Dermis microvascular lymphatic vessel endothelial cell (primary cell): ENCODE measurements at places on chromosomes 6 and 20. TPM values are rescaled to one million over a fixed set of nuclear protein-coding genes. Genes with fewer than 3 reads are reported as not detected.

VSX1 gene
- total RNA-seq, result not detected in 2 replicates

UNC93A gene
- not detected in 2 replicates for total RNA-seq

JPH2 gene
- under 0.01 and 0.13 TPM in 2 replicates for total RNA-seq

ARMH2 gene
- total RNA-seq, result not detected in 2 replicates

RFX6 gene
- total RNA-seq, result not detected in 2 replicates

NRN1 gene
- total RNA-seq, result 28.1 and 34.0 TPM in 2 replicates

LY6G6D gene
- not detected in 2 replicates for total RNA-seq

SLC25A27 gene
- 0.26 and 0.51 TPM in 2 replicates for total RNA-seq

EMILIN3 gene
- total RNA-seq, result under 0.01 and 0.13 TPM in 2 replicates

ENPP4 gene
- total RNA-seq, result 1.4 TPM in 2 replicates

GSTA3 gene
- not detected in 2 replicates for total RNA-seq

MUC22 gene
- total RNA-seq, result not detected in 2 replicates

DYNLT2 gene
- total RNA-seq, result 0.51 and 0.76 TPM in 2 replicates

PROCR gene
- total RNA-seq, result 83.1 and 217 TPM in 2 replicates
